ENCODE measurements at places on chromosomes 11 and 22.

GRCh38 chr11:59545179-59546020 is 34.1 kb downstream of the OR4D9 start:
- peak; percentile 25 for DNase-seq

DNA sequence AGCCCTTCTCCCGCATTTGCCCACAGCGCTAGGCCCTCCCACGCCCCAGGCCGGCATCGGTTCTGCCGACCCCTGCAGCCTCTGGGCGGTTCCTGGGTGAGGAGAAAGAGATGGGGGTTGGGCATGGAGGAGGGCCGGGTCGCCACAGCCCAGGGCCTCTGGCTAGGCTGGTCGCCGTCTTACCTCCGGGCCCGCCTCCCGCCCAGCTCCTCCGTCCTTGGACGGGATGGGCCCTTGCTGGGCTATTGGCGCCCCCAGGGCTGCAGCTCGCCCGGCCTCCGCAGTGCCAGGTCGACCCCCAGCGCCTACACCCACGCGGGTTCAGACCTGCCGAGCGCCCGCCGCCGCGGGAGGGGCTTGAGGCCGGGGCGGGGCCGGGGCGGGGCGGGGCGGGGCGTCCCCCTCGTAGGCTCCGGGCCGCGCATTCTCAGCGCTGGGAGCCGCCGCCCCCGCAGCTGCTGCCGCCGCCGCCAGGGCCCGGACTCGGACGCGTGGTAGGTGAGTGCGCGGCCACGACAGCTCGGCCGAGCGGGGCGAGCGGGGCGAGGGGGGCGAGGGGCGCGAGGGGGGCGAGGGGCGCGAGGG is at the start of gene CD151:
CD151 (plus strand) TSS at position 424 of the 585 bp plus-strand sequence. CDS start 3,118 bp downstream, outside the sequence.
- peak; percentile 65 for DNase-seq

GRCh38 chr22:40240686-40241085 is 63.0 kb downstream of the TNRC6B start:
- no peak for DNase-seq

GRCh38 chr11:97770570-97770969 is 1250.2 kb upstream of the CNTN5 start:
- DNase-seq: no peak

DNA sequence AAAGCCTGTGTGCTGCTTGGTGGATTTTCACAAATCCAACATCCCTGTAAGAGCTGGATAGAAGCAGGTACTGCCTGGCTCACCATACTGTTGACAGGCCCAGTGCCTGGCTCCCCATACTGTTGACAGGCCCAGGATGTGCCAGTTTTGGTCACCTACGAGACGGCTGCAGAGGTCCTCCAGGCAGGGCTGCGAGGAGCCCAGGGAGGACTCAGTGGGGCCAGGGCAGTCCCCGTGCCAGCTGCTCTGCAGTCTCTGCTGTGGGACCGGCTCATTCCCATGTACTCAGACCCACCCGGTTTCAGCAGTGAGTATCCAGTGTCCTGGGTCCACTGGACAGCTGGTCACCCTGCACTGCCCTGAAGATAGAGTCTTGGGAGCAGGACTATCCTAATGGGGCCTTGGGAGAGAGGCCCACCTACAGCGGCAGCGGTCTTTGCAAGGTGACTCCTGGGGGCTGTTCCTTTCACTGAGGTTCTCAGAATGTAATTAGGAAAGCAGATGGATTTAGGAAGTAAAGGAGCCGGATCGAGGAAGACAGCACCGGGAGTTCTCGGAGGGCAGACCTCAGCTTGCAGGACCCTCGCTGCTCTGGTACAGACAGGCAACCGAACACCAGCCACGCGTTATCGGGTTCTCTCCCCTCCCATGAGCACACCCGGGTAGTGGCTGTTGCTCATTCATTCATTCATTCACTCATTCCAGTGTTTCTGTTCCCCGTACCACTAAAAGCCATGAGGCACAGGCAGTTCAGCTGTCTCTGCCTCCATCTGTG is 106.1 kb downstream of the CTTN start:
- DNase-seq: no peak

- DNase-seq: no peak
These were observed 14.4 kb upstream of the OR52K1 start for GRCh38 chr11:4467811-4468606.

- DNase-seq: no peak
These were observed 10.8 kb downstream of the PANX1 start for GRCh38 chr11:94139416-94139815.

DNA sequence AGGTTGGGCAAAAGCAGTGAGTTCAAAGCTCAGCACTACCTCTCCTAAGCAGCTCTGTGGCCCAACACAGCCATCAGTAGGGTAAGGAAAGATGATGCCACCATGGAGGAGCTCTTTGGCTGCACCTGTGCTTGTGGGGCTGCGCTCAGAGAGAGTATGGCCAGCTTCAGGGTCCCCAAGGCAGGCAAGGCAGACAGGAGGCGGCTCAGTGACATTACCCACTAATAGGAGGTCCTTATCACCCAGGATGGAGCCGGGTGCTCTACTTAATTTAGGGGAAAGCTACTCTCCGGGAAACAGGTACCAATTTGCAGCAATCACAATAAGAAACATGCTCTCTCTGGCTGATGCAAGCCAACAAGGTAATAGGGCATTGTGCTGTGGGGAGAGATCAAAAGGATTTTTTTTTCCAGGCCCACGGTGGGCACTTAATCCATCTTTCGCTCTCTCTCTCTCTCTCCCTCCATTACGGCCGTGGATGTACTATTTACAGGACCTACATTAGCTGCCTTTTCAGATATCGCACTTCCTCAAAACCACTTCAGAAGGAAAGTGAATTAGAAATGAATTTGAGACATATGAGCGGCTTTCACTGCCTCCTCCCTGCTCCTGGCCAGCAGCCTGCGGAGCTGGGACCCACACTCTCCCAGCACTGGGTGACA is 446.3 kb downstream of the SOX6 start:
- DNase-seq: no peak

DNA sequence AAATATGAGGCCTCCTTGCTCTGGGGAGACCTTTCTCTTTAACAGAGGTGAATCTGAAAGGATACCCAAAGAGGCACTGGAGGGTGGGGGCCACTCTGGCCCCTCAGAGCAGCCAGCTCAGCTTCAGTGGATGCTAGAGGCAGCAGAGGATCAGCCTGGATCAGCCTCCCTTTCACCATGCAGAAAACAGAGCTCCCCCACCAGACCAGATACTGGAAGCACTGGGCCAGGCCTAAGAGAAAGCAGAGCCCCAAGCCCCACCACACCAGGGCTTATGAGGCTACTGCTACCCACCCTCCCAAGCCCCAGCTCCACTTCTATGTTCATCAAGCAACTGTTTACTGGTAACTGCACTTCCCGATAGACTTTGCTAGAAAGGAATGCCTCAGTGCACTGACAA is 4.0 kb upstream of the SLC43A3 start:
- no peak for DNase-seq

DNA sequence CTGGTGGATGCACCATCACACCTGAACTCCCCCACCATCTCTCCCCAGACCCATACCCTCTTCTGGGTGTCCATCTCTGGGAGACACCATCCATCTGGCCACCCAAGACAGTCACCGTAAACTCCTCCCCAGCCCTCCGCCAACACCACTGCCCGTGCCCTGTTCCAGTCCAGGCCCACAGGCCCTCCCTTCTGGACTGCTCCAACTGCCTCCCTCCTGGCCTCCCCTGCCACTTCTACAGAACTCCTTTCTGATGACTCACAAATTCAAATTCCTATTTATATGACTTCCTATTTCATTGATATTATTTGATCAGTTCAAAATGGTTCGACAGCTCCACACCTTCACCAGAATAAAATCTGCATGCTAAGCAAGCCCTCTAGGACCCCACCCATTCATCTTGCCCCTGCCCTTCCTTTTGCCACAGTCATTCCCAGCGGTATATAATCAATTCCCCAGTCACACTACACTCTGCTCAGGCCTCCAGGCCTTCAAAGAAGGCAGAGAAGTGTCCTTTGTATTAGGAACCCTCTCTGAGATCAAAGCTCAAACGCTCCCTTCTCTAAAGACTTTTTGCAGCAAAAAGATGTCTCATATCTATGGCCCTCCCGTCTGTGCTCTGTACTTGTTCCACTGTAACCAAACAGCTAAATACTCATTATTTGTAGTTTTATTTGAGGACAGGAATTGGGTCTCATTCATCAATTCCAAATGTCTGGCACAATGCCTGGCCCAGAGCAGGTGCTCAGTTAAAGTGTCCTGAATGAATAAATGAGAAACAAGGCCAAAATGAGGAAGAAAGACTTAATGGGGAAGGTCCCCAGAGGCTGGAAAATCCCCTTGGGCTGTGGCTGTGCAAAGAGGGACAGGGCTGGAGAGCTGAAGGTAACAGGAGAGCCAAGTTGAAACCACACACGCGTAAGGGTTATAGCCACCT is 29.0 kb downstream of the MYH9 start:
- no peak for DNase-seq

- no peak for DNase-seq
These were observed 115.9 kb downstream of the TBC1D22A start for GRCh38 chr22:46878191-46878948.

GRCh38 chr11:2569731-2570210 is 125.0 kb downstream of the KCNQ1 start:
- no peak for DNase-seq

DNA sequence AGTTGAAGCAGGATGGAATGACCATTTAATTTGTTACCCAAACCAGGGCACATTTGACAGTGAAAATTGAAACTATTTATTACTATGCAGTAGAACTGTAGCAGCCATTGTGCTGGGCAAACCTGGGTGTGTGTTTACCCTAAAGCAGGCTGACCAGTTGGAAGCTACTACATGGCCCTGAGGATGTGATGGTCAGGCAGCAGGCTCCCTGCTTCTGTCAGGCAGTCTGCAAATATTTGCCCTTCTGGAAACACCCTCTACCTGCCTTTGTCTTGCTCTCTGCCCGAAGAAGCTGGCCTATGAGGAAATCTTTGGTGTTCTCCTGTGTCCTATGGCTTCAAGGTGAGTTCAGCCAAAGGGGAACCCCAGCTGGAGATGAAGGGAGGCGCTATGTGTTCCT is 600.1 kb upstream of the KIRREL3 start:
- DNase-seq: no peak

- no peak for DNase-seq
These were observed 391.5 kb downstream of the CADM1 start for GRCh38 chr11:115112754-115113153.

DNA sequence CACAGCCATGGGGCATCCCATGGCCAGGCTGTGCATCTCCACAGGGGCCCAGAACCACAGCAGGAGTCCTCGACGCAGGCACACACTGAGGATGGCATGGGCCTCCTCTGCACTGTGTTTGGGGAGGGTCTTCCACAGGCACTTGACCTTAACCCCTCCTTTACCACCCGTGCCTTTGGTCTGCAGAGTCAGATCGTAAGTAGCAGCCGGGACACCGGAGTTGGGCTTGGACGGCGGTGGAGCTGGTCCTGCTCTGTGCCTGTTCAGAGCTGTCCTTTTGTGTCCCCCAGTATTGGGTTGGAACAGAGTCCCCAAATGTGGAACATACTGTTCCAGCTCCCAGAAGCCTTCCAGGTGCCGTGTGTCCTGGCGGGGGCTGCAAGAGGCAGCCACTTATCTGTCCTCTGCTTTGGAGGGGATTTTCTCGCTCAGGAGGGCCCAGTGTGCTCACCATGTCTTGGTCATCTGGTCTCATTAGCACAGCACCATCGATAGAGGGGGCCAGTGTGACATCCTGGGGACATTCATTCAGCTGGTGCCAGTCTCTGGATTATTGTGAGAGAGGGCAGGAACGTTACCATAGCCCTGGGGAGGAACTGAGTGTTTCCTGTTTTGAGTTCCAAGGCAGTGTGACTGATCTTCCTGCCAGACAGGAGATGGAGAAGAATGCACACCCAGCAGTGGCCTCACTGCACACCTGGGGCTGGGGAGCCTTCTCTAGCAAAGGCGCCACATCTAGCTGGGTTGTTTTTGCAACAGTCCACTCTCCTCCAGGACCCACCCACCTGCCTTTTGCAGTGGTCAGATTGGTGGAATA is 12.4 kb downstream of the CRELD2 start:
- no peak for DNase-seq

- no peak for DNase-seq
These were observed 111.2 kb upstream of the RASSF10 start for GRCh38 chr11:12897867-12898266.

- DNase-seq: peak; percentile 3
These were observed 46.2 kb downstream of the BRSK2 start for GRCh38 chr11:1435820-1436467.

GRCh38 chr11:102615077-102615893 is 9.8 kb downstream of the MMP20 start:
- no peak for DNase-seq

DNA sequence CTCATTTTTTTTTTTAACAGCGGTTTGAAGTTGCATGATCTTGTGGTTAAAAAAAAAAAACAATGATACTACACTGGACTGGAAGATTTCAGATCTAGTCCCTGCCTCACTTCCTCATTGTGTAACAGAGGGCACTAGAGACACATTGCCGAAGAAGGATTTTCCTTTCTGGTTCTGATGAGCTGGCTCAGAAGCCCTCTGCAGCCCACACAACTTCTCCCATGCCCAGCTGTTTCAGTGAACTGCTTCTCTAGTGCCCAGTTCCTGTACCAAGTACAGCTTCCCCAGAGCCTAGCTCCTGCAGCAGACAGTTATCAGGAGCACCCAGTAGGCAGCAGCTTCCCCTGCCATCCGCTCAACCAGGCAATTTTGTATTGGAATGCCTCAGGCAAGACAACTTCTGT is 29.5 kb upstream of the ANO5 start:
- DNase-seq: no peak

- DNase-seq: no peak
These were observed 143.9 kb downstream of the INSC start for GRCh38 chr11:15258433-15259165.

DNA sequence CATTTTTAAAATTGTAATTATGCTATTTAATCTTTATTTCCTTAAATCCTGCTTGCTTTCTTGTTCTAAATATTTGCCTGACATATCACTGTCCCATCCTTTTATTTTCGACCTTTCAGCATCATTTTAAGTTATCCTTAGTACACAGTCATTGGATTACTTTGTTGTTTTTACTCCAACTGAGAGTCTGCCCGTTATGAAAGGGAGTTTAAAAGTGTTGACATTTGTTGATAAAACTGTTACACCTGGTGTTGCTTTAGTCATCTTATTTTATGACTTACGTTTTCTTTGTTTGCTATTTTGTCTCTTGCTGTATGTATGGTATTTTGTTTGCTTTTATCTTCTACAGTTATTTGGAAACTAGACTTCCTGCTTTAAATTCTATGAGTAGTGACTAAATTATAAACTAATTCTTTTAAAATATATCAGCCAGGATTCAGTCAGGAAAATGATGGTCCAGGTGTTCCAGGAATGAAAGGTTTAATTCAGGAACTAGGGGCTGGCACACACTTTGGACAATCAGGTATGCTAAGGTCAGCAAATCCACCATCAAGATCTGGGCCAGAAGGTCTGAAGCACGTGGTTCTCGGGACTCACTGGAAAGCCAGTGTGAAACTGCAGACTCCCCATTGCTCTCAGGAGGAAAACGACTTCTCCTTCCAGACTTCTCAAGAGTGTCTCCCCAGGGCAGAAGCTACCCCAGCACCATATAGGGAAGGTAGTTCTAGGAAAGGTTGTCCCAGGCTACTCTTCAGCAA is 86.0 kb downstream of the RASSF10 start:
- DNase-seq: no peak

GRCh38 chr11:18612394-18612793 is 12.8 kb downstream of the MISFA start:
- no peak for DNase-seq

GRCh38 chr11:73218106-73218829 is at the start of gene P2RY2:
P2RY2 (plus strand) TSS chr11:73218281; CDS start chr11:73234160, 15,879 bp downstream.
- peak; percentile 23 for DNase-seq

GRCh38 chr11:774873-775592 is 2.3 kb downstream of the GATD1 start:
- no peak for DNase-seq
